ENCODE measurements at places on chromosomes 16 and 17. TPM values are rescaled to one million over a fixed set of nuclear protein-coding genes. Genes with fewer than 3 reads are reported as not detected.

The ADORA2B gene
- polyA plus RNA-seq = 2.2 TPM

The ZP2 gene
- not detected for polyA plus RNA-seq

The GALR2 gene
- polyA plus RNA-seq = not detected

The HSDL1 gene
- polyA plus RNA-seq = 14.2 TPM

The MMP2 gene
- polyA plus RNA-seq = not detected

The TEKT3 gene
- polyA plus RNA-seq = not detected

The CARD14 gene
- not detected for polyA plus RNA-seq

The CCDC40 gene
- not detected for polyA plus RNA-seq

The PDK2 gene
- 47.4 TPM for polyA plus RNA-seq

The ZACN gene
- polyA plus RNA-seq = 1.9 TPM

The USB1 gene
- polyA plus RNA-seq = 32.8 TPM

The MYO1C gene
- 1.5 TPM for polyA plus RNA-seq

The DPEP2 gene
- 47.9 TPM for polyA plus RNA-seq
